ENCODE measurements at places on chromosomes 3 and 15.

DNA sequence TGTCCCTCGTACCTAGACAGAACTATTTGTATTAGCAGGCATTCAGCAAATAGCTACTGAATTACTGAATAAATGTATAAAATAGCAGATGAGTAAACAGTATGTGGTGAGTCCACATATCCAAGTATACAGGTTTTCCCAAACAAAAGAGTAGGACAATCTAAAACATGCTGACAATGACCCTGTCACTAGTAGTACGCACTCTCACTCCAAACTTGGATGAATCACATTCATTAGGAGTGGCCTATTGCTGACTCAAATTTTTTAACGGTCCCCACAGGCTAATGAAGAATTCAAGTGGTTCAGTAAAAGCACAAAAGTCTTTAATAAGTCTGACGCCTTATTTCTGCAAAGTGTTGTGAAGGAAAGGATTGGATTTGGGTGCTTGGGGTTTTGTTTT, 449.3 kb upstream of the THBS1 start:
- no peak for DNase-seq

- no peak for DNase-seq
Measured at GRCh38 chr15:49279521-49280456, 109.7 kb downstream of the GALK2 start.

DNA sequence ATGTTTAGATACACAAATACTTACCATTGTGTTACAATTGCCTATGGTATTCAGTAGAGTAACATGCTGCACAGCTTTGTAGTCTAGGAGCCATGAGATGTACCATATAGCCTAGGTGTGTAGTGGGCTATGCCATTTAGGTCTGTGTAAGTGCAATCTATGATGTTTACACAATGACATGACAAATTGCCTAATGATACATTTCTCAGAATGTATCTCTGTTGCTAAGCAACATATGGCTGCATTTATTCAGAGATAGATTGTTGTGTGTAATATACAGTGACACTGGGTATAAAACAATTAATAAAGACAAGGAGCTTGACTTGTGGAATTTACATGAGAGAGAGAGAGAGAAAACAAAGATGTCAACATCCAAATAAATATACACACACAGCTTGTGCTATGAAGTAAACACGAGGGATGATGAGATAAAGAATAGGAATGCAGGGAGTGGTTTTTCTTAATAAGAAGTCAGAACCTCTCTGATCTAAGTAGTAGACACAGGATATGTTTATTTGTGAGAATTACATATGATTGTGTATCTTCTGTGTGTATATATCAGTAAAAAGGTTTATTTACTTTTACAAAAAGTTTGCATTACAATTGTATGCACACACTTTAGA, 110.0 kb downstream of the KCNAB1 start:
- DNase-seq = no peak

- no peak for DNase-seq
Measured at GRCh38 chr15:84736375-84736774, 12.0 kb upstream of the ZNF592 start.

GRCh38 chr3:64267721-64268604, 42.7 kb upstream of the PRICKLE2 start:
- no peak for DNase-seq

- DNase-seq = no peak
Measured at GRCh38 chr3:38493031-38493430, 3.1 kb upstream of the EXOG start.

DNA sequence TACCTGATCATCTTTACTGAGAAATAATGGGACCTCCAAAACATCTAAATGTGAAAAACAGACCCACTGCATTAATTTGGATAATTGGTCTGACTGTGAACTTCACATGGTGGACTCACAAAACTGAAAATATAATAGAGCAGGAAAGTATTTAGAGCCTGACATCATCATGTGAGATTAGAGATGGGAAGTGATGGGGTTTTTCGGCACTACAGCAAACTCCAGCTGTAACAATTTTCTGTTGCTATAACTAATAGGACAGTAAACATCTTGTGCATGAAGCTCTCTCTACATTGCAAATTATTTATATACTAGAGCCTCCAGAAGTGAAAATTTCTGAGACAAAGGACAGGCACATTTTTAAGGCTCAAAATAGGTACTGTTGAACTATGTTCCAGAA, 32.2 kb downstream of the VEPH1 start:
- DNase-seq = no peak

DNA sequence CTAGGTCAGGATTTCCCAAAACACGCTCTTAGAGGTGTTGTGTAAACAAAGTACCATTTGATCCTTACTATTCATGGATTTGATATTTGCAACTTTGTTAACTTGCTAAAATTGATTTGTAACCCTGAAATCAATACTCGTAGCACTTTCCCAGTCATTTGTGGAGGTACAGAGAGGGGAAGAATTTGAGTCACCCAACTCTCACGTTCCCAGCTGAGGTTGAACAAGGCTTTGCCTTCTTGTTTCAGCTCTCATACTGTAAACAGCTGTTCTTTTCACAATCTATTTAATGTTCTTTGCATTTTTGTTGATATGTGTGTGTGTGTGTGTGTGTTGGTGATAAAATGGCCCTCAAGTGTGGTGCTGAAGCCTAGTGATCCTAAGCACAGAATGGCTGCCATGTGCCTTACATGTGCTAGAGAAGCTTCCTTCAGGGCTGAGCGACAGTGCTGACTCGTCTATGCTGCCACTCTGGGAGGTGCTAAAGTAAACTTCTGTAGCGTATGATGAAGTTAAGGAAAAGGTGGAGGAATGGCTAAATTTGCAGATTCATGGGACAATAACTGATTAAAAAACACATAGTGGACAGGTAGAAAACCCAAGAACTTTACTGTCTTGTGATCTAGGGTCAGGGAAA, 173.2 kb downstream of the APBA2 start:
- DNase-seq = no peak

- no peak for DNase-seq
Measured at GRCh38 chr3:3086239-3086638, 23.9 kb downstream of the IL5RA start.

DNA sequence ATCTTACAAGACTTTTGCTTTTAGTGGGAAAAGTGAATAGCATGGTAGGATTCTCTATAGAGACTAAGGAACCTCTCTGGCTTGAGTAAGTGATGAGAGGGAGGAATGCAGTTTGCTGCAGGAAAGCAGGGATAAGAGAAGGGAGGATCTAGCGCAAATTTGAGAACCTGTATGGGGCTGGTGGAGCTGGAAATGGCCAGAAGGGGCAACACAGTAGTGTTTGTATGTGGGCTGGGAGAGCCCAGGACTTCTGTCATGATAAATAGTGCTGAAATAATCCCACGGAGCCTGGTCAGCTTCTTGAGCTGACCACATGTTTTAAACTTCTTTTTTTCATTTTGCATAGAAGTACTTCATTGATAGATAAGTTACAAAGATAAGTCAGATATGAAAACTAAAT, 11.2 kb upstream of the SHC4 start:
- DNase-seq = no peak

DNA sequence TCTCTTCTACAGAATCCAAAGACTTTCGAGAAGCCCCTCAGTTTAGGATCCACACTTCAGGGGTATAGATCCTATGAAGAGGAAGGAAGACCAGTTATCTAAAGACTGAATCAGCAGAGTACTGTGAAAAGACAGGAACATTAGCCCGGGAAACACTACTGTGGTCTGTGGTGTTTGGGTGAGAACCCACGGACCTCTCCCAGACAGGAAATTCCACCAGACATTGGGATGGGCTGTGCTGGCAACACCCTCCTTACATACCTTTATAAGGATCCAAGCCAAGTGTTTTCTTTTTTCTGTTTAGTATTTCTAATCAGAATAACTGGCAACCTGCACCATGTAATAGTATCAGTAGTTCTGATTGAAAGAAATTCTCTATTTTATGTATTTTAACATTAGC, 14.1 kb downstream of the TMEM207 start:
- no peak for DNase-seq

DNA sequence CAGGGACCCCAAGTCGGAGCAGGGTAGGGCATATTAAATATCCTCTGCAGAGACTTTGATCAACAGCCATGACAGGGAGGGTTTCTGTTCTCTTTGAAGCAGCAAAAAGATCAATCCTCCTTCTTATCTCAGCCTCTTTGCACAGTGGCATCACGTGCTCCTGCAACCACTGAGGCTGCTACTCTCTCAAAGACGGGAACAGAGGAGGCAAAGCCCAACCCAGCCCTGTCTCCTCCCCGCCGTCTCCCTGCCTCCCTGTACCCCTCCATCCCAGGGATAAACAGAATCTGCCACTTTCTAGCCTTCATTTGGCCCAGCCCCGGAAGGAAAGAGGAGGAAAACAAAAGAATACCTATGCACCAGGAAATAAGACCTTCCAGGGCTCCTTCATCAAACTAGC, 7.5 kb upstream of the TBC1D21 start:
- DNase-seq = no peak

GRCh38 chr15:87225436-87225835, 1031.1 kb downstream of the NTRK3 start:
- no peak for DNase-seq

- DNase-seq = no peak
Measured at GRCh38 chr3:178512647-178513046, 23.6 kb upstream of the KCNMB2 start.

GRCh38 chr3:98004721-98005120, 30.4 kb downstream of the GABRR3 start:
- DNase-seq = no peak

DNA sequence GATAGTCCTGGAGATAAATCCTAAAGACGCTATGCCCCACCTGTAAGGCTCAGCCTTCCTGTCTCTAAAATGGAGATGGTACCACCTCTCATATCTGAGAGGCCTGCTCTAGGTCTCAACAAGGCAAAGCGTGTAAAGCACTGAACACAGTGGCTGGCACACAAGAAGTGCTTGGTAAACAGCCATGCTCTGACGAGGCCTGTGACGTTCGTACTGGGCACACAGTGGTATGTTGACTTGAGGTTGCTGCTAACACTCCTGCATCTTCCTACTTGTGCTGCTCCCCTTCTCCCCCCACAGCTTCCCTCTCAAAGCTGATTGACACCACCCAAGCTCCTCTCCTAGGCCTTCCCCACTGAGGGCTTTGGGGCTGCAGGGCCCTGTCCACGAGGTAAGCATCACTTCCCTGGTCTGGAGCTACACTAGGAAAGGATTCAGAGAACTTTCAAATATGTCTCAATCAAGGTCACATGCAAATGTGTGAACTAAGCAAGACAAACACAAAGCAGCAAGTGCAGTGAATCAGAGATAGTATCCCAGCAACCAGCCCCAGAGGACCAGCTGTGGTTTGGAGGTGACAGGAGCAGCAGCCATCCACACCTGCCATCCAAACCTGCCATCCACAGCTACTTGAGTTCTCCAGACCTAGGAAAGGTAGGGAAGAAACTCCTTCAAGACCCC, 177.5 kb downstream of the STT3B start:
- no peak for DNase-seq

All from hematopoietic multipotent progenitor cell treated with erythropoietin and hydrocortisone succinate and interleukin-3 and kit ligand, for 8 days (in vitro differentiated cells).